ENCODE measurements at places on chromosomes 16 and 17.

DNA sequence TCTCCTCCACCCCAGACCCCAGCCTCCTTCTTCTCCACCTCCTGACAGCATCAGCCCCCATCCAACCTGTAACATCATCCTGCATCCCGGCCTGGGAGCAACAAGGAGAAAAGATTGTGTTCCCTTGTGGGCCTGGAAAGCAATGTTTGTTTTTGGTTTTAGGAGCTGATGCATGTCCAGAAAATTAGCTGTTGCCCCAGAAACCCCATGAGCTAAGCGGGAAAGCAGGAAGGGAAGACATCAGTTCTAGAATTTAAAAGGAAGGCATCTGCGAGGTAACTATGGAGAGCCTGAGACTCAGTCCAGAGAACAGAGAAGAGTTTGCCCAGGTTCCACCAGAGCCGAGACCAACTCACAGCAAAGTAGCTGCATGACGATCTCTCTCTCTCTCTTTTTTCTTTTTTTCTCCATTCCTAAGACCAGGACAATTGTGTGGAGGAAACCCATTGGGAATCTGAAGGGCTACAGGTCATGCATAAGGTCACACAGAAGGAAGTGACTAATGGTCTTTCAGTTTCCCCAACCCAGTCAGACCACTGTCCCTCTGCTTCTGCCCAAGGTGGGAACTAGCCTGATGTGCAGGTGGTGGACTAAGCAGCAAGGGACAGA, 124.4 kb downstream of the SLC39A11 start:
- DNase-seq = no peak

GRCh38 chr16:23705517-23705902, 7.5 kb downstream of the ERN2 start:
- no peak for DNase-seq

GRCh38 chr16:84144209-84144858, 643 bp downstream of the HSDL1 start:
- peak; percentile 24 for DNase-seq

DNA sequence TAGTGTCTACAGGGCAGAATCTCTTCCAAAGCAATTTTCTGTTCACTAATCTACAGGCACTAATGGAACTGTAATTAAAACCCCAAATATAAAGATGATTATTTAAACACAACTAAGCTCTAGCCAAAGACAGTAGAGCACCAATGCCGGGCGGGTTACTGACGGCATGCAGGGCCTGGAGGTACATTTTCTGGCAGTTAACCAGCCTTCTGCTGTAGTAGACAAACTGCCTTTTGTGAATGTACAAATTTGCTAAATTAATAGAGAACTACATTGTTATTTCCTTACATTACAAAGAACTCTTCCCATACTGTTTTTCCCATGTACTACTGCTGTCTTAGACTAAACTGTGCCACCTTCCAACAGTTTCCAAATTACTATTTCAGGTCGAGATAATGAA, 107.8 kb downstream of the TRIM37 start:
- DNase-seq = no peak

GRCh38 chr16:88871349-88871702, 4.9 kb upstream of the PABPN1L start:
- no peak for DNase-seq

DNA sequence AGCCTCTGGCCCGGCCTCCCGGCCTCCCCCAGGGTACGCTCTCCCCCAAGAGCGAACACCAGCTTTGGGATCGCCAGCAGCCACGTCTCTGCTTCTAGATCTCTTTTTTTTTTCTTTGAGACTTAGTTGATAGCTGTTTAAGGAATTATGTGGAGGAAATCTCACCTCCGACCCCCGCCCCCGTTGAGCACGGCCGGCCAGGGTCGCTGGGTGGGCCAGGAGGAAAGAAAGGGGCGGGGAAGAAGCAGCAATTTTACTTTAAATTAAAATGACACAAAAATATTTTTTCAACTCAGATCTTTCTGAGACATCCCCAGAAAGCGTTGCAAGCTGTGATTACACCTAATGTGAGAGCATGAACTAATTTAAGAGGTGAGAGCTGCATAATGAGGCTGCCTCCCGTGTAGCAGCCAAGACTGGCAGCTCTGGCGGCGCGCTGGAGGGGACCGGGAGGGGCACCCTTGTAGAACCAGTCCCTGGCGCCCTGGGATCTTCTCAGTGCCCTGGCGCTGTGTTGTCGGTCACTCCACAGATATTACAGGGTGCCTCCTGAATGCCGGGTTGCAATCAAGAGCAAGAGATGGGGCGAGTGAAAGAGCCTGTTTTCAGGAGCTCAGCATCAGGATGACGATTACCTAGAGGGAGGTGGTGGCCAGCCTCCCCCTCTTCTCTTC, 1.9 kb upstream of the CBLN1 start:
- no peak for DNase-seq

All from MM.1S (cell line).